Stimulated activated CD8-positive, alpha-beta memory T cell treated with anti-CD3 and anti-CD28 coated beads, Interleukin-4, amount 100 ng/mL, for 4 hours (primary cell): ENCODE measurements at places on chromosomes 6 and 20.

DNA sequence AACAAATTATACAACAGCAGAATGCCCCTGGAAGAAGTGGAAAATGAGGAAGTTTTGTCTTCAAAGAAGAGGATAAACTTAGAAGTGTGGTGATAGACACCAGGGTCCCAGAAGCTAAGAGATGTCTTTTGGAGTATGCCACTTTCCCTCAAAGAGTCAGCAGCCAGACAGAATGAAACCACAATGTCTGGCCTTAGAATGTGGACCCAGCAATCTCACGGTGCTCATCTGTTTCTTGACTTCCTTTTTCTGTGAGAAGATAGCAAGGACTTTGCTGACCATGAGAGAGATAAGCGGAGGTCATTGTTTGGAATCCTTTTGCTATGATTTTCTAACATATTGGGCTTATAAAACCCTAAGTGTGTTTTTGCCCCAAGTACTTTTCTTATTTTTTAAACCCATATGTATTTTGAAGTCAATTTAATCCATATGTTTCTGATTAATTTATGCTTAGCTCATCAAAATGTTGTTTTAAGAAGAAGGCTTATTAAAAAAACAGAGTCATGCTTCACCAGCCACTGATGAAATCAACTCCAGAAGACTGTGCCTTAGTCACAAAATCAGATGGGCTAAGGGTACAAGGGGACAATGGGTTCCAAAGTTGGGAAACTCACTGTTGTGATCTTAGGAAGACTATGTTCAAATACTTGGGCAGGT lies 451.2 kb upstream of the JAG1 start:
- DNase-seq: no peak

- DNase-seq: no peak
These were observed 133.6 kb downstream of the SYNE1 start for GRCh38 chr6:152503546-152503945.

DNA sequence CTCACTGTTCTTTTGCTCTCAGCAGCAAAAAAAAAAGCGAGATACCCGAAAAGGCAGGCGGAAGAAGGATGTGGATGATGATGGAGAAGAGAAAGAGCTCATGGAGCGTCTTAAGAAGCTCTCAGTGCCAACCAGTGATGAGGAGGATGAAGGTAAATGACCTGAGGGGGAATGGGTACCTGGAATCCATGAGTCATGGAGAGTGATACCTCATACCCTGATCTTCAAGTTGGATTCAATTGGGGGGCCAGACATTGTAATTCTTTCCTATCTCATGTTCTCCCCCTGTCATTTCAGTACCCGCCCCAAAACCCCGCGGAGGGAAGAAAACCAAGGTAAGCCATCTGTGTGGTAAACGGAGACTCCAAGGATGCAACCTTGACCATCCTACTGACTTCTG lies 6.8 kb downstream of the ABCF1 start:
- no peak for DNase-seq

GRCh38 chr20:53216478-53216855 lies 244.3 kb downstream of the TSHZ2 start:
- DNase-seq: no peak

DNA sequence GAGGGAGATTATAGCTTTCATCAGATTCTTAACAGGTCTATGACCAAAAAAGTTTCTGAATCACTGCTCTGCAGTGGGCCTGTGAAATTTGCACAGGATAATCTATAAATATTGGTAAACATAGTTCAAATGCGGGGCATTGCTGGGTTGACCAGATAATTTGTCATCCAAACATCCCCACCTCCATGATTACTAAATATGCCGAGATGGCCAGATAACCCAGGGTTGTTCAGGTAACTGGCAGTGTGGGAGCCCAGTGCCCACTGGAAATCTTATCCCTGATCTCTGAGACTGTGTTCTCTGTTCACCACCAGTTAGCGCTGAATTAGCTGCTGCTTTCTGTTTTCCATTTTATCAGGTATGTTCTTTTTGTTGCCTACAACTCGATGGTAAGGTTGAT lies 21.4 kb downstream of the PTK7 start:
- DNase-seq: no peak

- no peak for DNase-seq
These were observed 21.0 kb downstream of the CST7 start for GRCh38 chr20:24970030-24970553.

GRCh38 chr6:37709250-37709931 lies 11.7 kb upstream of the MDGA1 start:
- DNase-seq: no peak

DNA sequence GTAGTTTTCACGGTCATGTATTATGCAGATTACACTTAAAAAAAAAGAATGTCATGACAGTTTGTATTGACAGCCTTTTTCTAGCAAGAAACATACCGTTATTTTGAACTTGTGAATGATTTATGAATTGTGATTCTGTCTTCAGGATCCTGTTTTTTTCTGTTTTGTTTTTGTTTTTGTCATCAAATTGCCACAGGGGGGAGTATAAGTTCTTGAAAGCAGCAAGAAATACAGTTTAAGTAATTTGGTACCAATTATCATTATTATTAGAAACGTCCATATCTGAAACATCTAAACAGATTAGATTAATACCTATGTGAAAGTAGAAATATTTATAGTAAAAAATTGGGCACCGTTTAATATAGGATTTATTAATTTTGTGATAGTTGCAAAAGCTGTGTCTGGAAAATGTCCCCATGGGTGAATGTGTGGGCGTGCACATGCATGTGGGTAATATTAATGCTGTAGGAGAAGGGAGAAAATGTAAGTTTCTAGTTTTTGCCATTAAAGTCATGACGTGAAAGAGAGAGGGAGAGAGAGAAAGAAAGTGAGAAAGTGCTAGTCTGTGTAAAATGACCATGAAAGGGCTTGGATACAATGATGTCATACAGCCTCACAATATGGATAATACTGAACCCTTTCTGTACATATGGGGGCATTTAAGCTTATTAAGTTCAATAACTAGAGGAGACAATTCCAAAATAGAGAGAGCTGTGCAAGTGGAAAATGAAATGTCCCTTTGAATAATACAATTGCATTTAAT lies 9.4 kb upstream of the CCN2 start:
- no peak for DNase-seq

GRCh38 chr6:6515691-6516607 lies 72.6 kb upstream of the LY86 start:
- peak; percentile 14 for DNase-seq

DNA sequence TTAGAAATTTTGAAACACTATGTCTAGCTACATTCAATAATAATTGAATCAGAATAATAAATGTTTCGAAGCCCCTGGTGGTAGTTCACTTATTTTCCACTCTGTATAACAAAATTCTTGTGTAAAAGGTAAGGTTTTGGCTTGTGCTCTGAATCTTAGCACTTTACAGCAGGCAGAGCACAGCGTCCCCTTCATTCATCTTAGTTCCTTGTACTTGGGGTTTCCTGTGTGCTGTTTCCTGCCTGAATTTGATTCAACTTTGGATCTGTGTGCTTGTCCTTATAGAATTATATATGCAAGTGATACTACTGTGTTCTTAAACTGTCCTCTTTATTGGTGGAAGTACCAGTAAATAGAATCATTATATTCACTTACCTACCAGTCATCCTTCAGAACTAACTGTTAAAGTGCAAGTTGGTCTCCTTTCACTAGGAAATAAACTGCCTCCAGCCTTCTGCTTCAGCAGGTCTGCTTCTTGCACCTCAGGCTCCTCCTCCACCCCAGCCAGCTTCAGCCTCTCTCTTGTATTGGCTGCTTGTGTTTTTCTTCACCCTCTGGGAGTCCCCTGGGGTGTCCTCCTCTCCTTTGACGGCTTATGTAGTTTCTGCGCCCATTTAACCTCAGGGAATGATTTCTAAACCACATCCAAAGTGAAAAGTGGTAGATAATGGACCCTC lies 28.8 kb upstream of the TULP4 start:
- no peak for DNase-seq

DNA sequence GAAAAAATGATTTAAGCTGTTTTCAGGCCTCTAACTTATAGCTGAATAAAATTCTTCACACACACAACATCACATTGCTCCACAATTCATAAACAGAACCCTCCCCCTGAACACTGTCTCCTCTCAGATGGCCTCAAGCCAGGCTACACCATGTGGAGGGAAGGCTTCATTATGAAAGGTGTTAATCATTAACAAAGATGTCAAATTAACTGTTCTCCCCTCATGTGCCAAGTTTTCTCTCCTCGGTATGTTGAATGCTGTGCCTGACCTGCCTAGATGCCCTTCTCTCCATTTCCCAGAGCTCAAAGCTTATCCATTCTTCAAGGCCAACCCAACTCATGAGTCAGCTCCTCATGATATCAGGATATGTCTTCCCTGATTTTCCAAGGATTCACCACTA lies 210.4 kb downstream of the GMDS start:
- no peak for DNase-seq

DNA sequence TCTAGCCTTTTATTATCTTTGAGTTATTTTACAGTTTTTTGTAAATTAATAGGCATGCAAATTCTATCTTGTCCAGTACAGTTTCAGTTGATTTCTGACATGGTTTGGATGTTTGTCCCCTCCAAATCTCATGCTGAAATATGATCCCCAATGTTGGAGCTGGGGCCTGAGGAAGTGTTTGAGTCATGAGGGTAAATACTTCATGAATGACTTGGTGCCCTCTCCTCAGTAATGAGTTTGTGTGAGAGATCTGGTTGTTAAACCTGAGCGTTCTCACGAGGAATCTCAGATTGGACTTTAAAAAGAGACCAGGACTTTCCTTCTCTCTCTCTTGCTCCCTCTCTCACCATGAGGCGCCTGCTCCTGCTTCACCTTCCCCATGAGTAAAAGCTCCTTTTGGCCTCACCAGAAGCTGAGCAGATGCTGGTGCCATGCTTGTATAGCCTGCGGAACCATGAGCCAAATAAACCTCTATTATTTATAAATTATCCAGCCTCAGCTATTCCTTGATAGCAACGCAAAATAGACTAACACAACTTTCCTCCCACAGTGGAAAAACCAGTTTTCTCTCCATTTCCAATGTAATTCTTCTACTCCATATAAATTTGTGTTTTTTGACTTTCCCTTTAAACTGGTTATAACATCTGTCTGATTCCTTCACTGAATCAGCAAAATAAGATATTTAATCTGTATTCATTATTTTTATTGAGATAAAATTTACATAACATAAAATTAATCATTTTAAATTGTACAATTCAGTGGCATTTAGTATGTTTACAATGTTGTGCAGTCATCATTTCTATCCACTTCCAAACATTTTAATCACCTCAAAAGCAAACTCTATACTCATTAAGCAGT lies 78.7 kb upstream of the PRSS16 start:
- no peak for DNase-seq

- no peak for DNase-seq
These were observed 15.8 kb upstream of the GPR63 start for GRCh38 chr6:96853083-96853482.

GRCh38 chr6:32799168-32799567 lies 17.6 kb downstream of the HLA-DOB start:
- DNase-seq: no peak

- no peak for DNase-seq
These were observed 1.8 kb upstream of the MRPS18A start for GRCh38 chr6:43689421-43689820.

- no peak for DNase-seq
These were observed 526 bp downstream of the SULF2 start for GRCh38 chr20:47784599-47785310.

GRCh38 chr20:49452011-49452482 lies 30.4 kb downstream of the KCNB1 start:
- no peak for DNase-seq

DNA sequence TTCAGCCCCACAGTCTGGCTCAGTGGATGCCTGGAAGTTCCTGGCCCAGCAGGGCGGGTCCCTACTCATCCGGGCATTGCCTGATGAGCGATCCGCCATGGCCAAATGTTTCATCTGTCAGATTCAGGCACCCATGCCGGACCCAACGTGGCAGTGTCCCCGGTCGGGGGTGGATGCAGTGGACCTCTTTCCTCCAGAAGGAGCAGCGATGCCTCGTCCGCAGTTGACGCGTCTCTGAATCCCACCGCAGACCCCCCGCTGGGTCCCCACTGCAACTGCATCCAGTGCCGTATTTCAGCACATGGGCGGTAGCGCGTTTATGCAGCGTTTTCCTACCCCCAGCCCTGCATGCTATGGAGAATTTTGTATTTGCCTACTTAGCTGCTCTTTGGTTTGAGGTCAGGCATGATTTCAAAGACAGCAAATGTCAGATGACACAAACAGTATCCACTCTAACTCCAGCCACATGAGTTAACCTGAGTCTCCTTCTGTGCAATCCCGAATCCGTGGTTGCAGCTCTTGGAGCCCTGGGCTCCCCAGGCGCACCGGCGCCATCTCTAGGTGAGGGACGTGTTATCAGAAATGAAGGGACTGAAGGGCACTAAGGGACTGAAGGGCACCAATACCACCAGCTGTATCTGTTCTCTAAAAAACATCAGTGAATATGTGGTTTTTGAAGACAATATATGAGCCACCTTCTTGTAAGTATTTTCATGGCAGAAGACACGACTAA lies 72.6 kb upstream of the THBS2 start:
- no peak for DNase-seq

GRCh38 chr6:158825951-158826306 lies 6.8 kb upstream of the EZR start:
- DNase-seq: no peak

DNA sequence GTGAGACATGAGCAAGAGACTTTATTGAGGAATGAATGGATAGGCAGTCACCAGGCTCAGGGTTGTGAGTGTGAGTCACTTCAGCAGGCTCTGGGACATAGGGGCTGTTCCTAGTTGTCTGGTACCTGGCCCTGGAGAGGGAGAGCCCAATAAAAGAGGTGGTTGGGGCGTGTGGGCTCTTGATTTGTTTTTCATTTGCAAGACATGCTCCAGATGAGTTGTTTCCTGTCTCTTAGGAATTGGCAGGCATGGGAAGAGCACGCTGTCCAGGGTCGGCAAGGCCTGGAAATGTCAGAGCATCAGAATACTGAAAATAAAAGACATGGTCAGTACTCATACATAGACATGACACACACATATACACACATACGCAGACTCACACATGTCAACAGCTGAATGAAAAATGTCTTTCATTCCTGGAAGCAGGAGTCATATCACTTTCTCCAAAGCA lies 166.3 kb upstream of the SULF2 start:
- no peak for DNase-seq

DNA sequence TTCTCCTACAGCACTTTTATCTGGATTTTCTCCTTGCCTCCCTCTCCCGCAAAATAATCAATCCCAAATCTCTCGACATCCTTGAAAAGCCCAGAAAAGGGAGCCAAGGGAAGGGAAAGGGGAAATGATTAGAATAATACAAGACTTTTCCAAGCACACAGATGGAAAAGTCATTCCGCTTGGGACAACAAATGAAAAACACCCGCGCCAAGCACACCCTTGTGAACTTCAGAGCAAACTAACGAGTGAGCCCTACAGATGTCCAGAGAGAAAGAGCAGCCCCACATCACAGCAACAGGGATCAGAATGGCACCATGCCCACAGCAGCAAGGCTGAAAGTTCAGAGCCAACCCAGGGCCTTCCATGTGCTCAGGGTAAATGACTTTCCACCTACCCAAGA lies 49.6 kb downstream of the NINL start:
- no peak for DNase-seq

GRCh38 chr20:6579417-6579816 lies 188.1 kb upstream of the BMP2 start:
- DNase-seq: no peak

- DNase-seq: no peak
These were observed 238.5 kb downstream of the GMPR start for GRCh38 chr6:16476861-16477260.

GRCh38 chr20:56653211-56653610 lies 24.1 kb downstream of the TFAP2C start:
- no peak for DNase-seq

GRCh38 chr6:113047148-113047547 lies 700.0 kb downstream of the RFPL4B start:
- no peak for DNase-seq
